ENCODE measurements at places on chromosomes 12 and 14. TPM values are rescaled to one million over a fixed set of nuclear protein-coding genes. Genes with fewer than 3 reads are reported as not detected.
A peak's percentile ranks its signal among the peaks of the same experiment; 100 is the strongest.

- DNase-seq = peak; percentile 82
Measured at GRCh38 chr14:91872517-91873470, 5.5 kb upstream of the TC2N start.

DNA sequence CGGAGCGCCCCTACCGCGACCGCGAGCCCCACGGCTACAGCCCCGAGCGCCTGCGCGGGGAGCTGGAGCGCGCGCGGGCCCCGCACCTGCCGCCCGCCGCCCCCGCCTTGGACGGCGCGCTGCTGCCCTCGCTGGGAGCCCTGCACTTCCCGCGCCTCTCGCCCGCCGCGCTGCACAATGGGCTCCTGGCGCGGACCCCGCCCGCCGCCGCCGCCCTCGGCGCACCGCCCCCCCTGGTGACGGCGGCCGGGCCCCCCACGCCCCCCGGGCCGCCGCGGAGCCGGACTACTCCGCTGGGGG is 27.0 kb downstream of the LRCOL1 start:
- DNase-seq = no peak

DNA sequence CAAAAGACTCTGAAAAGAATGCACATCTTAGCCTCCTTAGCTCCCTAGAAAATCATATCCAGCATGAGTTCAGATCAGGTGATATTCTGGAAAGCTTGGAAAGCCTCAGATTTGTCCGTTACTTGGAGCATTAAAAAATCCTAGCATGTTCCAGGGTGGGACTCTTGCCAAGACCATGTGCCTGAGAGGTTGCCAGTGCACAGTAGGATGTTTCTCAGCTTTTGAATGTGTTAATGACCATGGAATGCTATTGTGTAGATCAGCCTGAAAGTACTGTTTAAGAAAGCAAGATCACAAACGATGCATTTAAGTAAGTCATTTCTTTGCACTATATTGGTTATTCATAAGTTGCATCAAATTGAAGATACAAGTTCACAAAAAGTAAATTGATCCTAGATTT is 230.5 kb downstream of the ETNK1 start:
- no peak for DNase-seq

- DNase-seq = no peak
Measured at GRCh38 chr12:49564686-49565405, 3.1 kb downstream of the MCRS1 start.

- DNase-seq = no peak
Measured at GRCh38 chr12:91885851-91886731, 259.6 kb downstream of the BTG1 start.

GRCh38 chr12:93447555-93448290 is 6.0 kb upstream of the UBE2N start:
- DNase-seq = no peak

- DNase-seq = no peak
Measured at GRCh38 chr12:44052554-44052953, 216.7 kb downstream of the TMEM117 start.

GRCh38 chr12:80264386-80264785 is 165.0 kb downstream of the OTOGL start:
- DNase-seq = no peak

DNA sequence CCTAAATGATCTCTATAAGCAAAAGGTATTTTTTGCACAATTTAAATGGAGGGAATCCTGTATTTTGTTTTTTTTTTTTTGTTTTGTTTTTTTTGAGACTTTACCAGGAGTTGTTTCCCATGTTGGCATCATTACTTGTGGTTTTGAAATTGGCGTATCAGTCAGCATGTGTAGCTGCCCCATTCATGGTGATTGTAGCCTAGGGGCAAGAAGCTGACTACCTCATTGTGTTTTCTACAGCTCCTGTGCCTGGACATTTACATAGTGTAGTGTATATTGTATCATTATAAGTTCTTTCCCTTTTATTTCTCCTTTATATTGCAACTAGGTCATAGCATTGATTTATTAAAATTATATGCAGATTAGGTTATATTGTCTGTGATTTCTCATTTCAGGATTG is 24.5 kb downstream of the SAMD4A start:
- no peak for DNase-seq

DNA sequence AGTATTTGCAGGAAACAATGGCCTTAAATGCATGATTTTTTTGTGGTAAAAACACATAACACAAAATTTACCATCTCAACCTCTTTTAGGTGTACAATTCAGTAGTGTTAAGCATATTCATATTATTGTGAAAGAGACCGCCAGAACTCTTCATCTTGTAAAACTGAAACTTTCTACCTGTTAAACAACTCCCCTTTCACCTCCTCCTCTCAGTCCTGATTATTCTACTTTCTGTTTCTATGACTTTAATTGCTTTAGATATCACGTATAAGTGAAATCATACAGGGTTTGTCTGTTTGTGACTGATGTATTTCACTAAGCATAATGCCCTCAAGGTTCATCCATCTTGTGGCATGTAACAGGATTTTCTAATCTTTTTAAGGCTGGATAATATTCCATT is 353.4 kb downstream of the ADAMTS20 start:
- no peak for DNase-seq

- DNase-seq = no peak
Measured at GRCh38 chr12:90084018-90084417, 375.4 kb upstream of the ATP2B1 start.

DNA sequence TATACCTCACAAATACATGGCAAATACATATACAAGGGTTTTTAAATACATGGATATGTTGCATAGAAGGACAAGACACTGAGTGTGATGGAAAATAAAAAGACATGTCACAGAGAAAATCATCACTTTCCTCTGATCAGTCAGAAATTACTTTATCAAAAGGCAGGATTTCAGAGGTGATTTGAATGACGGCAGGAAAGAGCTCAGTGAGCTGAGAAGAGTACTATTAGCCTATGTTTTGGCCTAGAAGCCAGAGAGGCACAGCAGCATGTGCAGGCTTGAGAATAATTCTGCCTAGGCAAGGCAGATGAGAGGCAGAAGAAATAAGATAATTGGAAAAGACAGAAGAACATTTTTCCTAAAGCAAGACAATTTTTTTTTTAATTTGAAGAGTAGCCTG is 94.9 kb downstream of the BCAT1 start:
- DNase-seq = no peak

DNA sequence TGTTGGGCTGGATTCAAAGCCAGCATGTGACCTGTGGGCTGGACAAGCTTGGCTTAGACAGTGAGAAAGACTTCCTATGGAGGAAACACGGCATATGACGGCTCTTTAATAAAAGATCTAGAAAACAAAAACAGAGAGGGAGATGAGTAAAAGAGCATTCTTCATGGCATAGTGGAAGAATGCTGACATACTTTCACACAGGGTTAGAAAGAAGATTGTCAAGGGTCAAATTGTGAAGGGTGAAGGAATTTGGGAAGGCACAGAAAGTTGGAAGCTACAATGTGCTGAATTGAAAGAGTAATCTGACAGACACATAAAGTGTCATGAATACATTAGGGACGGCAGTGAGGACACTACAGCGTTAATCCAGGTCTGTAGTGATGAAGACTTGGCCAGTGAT is 63.4 kb downstream of the GALNT4 start:
- DNase-seq = peak; percentile 63

DNA sequence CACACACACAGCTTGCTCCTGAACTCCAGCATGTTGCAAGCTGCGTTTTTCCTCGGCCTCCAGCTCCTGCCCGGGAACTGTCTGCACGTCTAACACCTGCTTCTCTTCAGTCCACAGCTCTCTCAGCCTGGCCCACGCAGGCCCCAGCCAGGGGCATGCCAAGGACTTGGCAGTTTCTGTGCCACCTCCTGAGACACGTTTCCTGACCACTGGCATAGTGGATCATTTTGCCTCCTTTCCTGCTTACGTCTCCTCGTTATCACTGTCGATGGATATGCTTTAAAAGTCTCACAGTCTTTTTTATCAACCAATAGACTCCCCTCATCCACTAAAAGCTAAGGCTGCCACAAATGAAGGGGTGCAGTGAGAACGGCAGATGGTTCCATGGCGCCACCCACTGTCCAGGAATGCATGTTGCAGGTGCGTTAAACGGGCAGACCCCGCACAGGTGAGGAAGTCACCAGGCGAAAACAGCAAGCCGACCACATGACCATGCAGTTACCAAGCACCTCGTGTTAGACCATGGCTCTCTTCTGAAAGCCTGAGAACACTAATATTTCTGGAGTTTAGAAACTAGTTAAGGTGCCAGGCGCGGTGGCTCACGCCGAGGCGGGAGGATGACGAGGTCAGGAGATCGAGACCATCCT is 14.7 kb upstream of the TEAD4 start:
- DNase-seq = peak; percentile 54

DNA sequence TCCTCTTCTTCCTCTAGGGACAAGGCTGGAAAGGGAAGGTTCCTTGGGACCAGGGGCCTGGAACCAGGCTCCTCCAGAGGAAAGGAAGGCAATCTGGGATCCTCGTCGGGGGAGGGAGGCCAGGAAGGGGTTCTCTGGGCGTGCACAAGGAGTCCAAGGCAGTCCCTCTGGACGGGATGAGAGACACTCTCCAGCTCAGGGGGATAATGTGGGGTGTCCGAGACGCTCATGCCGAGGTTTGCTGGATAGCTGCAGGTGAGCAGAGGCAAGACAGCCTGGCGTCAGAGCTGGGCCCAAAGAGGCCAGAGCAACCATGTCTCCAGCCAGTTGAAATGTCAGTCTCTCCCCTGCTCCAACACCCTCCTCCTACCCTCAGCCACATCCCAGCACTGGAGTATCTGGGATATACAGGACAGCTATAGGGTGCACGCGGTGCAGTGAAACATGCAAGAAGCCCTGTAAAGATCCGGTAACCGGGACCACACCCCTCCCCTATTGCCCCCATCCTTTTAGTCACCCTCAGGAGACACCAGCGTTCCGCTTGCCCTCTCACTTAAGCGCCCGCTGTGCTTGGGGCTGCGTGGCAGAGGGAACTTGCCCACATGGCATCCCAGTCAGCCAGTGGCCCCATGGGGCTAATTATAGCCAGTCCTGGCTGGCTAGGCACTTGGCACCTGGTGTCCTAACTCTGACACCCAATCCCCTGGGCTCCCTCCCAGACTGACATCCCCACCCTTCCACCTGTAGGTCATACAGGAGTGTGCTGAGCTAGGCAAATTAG is at the start of gene KLHL33:
Gene KLHL33, minus strand, starts transcription at position 585 of the 781 bp plus-strand sequence. Its CDS starts 355 bp downstream, at position 230.
- DNase-seq = no peak

DNA sequence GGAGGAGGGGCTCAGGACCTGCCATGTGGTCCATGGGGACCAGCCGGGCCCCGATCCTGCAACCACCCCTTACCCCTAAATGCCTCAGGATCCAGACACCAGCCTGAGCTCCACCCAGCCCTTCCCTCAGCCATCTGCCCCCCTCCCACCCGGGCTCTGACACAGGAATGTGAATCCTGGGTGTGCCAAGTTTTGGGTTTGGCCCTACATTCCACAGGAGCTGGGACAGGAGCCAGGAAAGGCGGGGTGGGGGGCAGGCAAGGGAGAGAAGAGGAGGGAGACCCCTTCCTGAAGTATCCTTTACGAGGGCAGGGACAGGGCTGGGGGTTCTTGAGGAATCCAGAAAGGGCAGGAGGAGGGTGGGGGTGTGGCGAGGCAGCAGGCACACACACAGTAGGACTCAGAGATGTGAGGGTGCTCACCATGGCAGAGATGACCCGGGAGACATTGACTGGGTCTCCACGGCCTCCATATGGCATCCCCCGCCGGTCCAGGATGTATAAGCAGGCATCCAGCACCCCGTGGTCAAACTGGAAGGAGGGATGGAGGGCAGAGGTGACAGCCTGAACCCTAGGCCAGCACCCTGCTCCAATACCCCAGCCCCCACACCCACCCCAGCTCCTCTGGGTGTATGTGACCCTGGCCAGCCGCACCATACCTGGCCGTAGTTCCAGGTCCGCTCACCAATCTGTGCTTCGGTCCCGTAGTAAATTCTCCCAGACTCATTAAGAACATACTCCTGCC is 3.5 kb downstream of the TGM1 start:
- peak; percentile 79 for DNase-seq

DNA sequence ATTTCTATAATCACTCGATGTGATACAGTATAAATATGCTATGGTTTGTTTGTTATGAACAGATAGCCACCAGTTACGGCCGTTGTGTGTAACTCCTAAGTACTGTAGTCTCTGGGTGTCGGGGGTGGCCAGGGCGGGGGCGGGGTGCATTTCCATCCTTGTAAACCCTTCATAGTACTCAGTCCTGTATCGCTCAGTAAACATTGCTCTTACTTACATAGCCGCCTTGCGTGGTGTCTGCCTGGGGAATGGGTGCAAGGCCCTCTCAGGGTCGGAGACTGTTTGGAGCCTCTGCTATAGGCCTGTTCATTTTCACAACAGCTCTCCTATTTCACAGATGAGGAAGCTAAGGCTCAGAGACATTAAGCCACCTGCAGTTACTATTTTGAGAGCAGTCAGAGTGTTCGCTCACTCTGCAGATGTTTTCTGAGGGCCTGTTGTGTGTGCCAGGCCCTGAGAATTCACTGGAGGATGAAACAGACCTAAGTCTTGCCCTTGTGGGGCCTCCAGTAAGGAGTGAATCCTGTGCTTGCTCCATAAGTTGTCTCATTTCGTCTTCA is 42.5 kb downstream of the JDP2 start:
- no peak for DNase-seq

DNA sequence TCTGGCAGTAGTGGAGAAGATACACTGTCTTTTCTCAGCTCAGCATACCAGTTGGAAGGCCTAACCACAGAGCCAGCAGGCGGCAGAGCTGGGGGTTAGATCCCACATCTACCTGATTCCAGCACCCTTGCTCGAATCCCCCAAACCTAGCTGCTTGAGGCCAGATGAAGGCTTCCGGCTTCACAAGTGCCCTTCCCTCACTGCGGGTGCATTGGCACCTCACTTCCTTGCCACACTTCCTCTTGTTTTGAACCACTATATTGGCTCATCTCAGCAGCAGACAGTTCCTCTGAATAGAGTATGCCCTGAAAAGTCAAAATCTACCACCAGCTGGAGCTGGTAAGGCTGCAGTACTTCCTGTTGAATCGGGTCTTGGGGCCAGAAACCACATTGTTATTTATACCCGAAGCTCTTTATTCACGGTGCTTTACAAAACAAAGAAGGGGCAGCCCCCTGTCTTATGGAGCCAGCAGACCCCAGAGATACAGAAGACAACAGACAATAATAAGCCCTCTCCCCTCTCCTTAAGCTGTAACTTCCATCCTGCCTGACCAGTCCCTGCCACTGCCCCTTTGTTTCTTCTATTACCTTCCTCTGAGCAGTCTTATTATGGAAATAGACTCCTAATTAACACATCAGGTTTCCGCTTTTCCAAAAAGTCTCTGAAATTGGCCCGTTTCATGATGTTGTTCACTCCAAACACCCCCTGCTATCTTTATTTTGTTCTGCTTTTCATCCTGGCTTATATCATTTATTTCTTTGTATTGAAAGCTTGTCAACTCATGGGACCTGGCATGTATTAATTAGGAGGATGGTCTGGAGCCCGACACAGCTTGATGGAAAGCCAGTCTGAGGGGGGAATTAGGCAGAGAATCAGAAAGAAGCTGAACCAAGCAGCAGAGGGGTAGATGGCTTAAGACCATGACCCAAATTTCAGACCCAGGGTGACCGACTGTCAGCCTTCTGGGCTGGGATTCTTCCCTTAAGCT is 233.5 kb downstream of the EFCAB11 start:
- peak; percentile 36 for DNase-seq

DNA sequence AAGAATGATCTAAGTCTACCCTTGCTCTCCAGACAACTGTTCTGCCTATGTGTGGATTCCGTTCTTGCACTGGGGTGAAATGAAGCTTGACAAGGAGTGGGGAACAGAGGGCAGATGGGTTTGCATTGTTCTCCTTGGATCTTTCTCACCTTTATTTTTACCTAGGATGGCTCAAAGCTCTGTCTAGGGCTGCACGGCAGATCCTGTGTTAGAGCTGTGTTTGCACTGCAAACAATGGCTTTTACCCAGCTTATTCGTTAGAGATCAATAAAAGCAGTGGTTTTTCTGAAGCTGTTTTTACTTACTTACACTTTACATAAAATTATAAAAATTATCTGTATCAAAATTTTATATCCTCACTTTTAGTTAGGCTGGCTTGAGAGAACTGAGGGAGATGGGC is 105.1 kb downstream of the LRIG3 start:
- DNase-seq = no peak

The RDH16 gene
- 0.68 TPM for total RNA-seq

The CLEC4D gene
- total RNA-seq = 1.6 TPM

All from lung (tissue), 17 donors.